ENCODE measurements at places on chromosomes 12 and 14.

- no peak for DNase-seq
Measured at GRCh38 chr12:85394065-85394464, 114.0 kb downstream of the ALX1 start.

DNA sequence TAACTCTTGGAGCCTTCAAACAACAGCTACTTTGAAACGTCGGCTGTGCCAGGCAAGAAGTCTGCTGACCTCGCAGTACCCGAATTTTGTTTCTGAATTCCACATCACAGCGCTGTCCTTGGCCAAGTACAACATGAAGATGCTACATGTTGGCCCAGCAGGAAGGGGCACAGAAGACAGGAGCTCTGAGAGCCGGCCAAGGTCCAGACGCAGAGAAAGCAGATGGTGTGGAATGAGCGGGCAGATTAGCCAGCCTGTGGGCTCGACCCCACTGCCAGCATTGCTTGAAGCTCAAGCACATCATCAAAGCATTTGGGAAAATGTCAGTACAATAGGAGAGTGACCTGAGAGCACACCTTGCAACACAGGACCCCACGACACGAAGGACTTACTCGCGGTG is 64.5 kb downstream of the FZD10 start:
- DNase-seq, result no peak

- DNase-seq, result no peak
Measured at GRCh38 chr12:9779209-9779608, 18.5 kb upstream of the CD69 start.

DNA sequence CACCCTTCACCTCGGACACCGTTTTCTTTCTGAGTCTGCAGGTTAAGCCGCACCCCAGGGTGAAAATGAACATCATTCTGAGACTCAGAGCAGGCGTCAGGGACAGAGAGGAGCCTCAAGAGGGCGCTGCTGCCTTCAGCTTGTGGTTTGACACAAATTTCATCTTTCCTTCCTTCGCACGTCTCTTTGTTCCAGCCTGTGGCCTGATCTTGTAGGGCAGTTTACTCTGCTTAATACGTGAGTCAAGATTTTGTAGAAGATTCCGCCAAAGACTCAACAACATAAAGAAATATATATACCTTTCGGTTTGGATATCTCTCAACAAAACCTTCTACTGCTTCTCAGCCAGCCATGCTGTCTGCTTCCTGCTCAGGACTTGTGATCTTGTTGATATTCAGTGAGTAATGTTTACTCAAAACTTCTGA is 329.3 kb upstream of the OR4E1 start:
- DNase-seq, result no peak

DNA sequence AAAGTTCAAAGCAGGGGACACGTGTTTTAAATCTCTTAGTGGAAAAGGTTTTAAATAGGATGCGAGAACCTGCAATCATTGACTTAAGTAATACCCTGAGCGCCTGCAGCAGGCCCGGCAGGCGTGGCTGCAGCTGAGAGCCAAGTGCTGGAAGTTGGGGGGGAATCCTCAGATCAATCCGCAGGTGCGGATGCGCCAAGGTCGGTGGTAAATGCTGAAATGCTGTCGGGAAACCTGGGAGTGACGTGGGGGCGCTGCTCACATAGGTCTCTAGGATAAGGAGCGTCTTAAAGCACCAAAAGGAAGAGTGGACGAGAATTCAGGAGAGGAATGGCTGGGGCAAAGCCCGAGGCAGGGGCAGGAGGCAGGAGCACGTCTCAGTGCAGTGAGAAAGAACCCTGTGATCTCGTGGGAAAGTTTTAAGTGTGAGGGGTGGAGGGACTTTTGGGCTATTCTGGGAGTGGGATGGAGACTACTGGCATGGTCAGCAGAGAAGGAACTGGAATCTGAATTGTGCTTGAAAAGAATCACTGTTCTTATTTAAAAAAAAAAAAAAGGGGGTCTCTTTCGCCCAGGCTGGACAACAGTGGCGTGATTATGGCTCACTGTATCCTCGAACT is 883 bp upstream of the CDCA4 start:
- DNase-seq, result no peak

DNA sequence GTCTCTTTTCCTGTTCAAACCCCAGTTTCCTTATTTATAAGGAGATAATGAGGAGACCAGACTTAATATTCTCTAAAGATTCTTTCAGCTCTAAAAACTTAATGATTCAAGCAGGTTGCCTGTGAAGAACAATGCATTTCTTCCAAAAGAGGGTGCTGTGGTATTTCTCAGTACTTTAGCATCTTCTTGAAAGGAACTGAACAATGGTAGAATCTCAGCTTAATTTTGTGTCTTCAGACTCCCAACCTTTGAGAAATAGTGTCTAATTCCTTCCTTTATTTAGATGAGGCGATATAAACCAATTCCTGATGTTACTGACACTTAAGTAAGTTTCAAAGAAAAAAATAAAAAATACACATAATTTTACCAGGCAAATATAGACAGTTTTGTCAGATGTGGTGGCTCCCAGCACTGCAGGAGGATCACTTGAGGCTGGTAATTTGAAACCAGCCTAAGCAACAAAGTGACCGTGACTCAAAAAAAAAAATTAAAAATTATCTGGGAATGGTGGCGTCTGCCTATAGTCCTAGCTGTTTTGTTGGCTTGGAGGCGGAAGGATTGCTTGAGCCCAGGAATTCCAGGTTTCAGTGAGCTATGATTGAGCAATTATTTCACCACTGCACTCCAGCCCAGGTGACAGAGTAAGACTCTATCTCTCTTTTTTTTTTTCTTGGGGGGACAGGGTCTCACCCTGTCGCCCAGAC is 76.9 kb upstream of the PSMA6 start:
- DNase-seq, result peak; percentile 81

- no peak for DNase-seq
Measured at GRCh38 chr12:88994537-88994936, 357.8 kb downstream of the DUSP6 start.

Measured in cardiac fibroblast (primary cell).